ENCODE measurements at places on chromosomes 12 and 14. TPM values are rescaled to one million over a fixed set of nuclear protein-coding genes. Genes with fewer than 3 reads are reported as not detected.

GRCh38 chr14:76212242-76212641 lies 60.5 kb downstream of the GPATCH2L start:
- no peak for DNase-seq
- H3K27me3 ChIP-seq, result no peaks in the 10 kb centered on the region
- H3K4me1 ChIP-seq, result no peaks in the 10 kb centered on the region

DNA sequence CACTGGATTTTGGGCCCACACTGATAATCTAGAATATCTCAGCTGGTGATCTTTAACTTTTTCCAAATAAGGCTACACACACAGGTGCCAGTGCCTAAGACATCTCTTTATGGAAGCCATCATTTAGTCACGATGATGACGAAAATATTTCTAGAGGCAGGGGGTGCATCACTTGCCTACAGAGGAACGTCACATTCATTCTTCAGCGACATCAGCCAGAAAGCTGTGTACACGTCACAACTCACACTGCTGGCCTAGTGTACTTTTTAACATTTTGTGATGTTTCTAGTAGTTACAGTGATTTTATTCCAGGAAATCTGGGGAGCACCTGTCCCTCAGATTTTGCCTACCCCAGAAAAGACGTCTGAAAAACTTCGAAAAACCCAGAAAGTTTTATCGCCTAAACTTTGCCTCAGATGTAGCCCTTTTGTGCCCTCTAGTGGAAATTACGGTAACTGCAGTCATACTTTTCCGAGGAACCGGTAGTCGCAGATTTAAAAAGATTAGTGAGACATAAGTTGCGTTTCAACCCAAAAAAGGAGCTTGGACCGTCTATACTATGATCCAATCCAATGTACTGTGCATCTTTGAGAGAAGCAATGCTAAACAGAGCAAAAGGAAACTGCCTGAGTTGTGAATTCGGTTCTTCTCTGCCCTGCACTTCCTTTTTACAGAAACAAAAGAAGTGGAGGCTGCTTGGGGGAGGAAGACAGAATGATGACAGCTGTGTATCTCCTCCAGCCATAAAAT lies 64.3 kb upstream of the STON2 start:
- peak; percentile 40 for DNase-seq
- peak overlapping the region; percentile 32 for H3K4me3 ChIP-seq
- H3K4me1 ChIP-seq, result peaks cover 16% of the 10 kb centered on the region
- no peaks in the 10 kb centered on the region for H3K27me3 ChIP-seq
- no peaks in the 10 kb centered on the region for H3K36me3 ChIP-seq

DNA sequence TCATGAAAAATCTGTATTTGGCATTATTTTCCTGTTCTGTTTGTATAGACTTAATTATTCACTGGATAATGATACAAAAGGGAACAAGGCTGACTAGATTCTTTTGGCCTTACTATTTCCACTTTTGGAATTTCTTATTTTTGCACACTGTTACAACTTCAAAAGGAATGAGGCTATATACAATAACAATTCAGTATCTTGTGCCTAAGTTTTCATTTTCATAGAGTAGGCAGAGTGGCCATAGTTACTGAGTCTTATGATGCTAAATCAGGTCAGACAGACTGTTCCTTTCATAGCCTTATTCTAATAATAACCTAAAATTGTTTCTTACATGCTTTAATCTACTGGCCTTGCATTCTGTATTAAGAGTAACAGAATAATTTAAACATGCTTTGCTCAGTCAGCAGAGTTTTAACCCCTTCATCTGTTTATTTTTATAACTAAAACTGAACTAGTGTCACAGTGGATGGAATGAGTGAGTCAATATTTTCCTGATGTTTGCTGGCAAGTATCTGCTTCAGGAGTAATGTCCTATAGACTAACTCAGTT lies 10.5 kb downstream of the TTC8 start:
- peaks cover 18% of the 10 kb centered on the region for H3K4me1 ChIP-seq
- DNase-seq, result no peak
- H3K27me3 ChIP-seq, result no peaks in the 10 kb centered on the region
- H3K4me3 ChIP-seq, result no peak overlapping the region
- H3K36me3 ChIP-seq, result no peaks in the 10 kb centered on the region

GRCh38 chr12:109232731-109233130 lies 76.4 kb downstream of the FOXN4 start:
- H3K27me3 ChIP-seq, result no peaks in the 10 kb centered on the region
- no peak overlapping the region for H3K27ac ChIP-seq

DNA sequence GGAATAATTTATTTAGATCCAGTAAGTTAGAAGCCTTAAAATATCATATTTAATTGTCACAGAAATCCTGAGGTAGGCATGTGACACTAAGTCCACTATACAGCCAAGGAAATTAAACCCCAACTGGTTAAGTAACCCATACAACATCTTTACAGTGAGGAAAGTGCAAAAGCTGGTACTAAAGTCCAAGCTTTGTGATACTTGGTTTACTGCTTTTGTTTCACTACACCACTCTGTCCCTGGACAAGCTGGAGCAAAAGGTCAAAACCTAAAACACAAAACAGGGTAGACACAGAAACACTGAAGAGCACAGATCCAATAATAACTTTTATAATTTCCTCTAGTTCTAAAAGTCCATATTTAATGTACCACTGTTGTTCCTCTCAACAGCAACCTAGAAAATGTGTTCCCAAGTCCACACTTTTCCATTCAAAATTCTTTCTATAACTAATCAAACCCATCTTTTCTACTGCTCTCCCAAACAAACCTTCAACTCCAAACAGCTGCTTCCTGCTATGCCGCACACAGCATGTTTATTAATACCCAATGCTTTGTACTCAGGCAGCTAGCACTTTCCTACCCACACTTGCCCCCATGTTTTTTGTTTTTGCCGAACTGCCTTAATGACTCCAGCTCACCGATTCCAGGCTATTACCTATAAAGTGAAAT lies 90.9 kb downstream of the MED13L start:
- H3K4me1 ChIP-seq, result peaks cover 7% of the 10 kb centered on the region
- no peak for DNase-seq
- H3K36me3 ChIP-seq, result no peaks in the 10 kb centered on the region

SRRM4 gene
- 0.02 TPM for total RNA-seq

- no peak overlapping the region for H3K27ac ChIP-seq
- H3K4me3 ChIP-seq, result no peak overlapping the region
- no peaks in the 10 kb centered on the region for H3K36me3 ChIP-seq
- H3K4me1 ChIP-seq, result no peaks in the 10 kb centered on the region
Observed at GRCh38 chr12:32015036-32015435, 55.8 kb downstream of the RESF1 start.

ADCY4 gene
- 0.86 TPM for total RNA-seq

- no peak overlapping the region for H3K4me3 ChIP-seq
- no peak overlapping the region for H3K27ac ChIP-seq
- H3K4me1 ChIP-seq, result no peaks in the 10 kb centered on the region
Observed at GRCh38 chr14:103805708-103806107, 41.7 kb downstream of the PPP1R13B start.

GRCh38 chr12:66251049-66251448 lies 51.2 kb upstream of the HELB start:
- no peaks in the 10 kb centered on the region for H3K4me1 ChIP-seq
- no peak overlapping the region for H3K4me3 ChIP-seq
- no peak overlapping the region for H3K27ac ChIP-seq
- H3K36me3 ChIP-seq, result no peaks in the 10 kb centered on the region
- H3K27me3 ChIP-seq, result peaks cover 35% of the 10 kb centered on the region

- no peak overlapping the region for H3K4me3 ChIP-seq
- no peak overlapping the region for H3K27ac ChIP-seq
- no peaks in the 10 kb centered on the region for H3K27me3 ChIP-seq
- peaks cover 17% of the 10 kb centered on the region for H3K4me1 ChIP-seq
Observed at GRCh38 chr12:69966839-69967238, 141.8 kb downstream of the MYRFL start.

DNA sequence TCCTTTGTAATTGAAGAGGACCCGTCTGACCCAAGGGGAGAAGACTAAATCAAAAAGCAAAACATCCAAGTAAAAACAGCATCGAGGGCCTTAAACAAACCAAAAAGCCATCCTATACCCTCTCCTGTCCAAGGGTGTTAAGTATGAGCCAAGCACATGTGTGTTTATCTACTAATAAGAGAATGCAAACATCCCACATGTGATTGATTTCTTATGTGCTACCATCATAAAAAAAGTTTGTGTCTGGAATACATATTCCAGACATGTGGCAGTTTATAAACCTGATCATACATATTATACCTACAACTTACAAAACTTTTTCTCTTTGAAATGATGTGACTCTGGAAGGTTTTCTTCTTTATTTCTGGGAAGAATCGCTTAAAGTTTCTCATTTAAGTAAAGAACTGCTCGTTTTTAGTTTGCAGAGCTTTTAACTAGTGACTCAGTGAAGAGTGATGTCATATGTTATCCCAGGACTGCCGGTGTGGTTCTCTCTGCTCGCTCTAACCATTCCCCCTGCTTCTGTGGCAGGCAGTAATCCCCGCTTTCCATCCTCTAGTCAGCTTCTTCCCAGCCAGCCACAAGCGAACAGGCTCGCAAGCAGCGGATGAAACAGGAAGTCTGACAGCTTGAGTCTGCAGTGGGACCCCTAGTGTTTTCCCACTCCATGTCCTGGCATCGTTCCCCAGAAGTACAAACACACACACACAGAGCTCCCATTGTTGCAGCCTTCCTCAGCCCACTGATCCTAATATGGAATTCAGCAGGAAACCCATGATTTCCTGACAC lies 431 bp upstream of the RHOJ start:
- H3K27ac ChIP-seq, result no peak overlapping the region
- peaks cover 38% of the 10 kb centered on the region for H3K27me3 ChIP-seq
- no peak for DNase-seq
- no peaks in the 10 kb centered on the region for H3K4me1 ChIP-seq
- H3K36me3 ChIP-seq, result no peaks in the 10 kb centered on the region

DNA sequence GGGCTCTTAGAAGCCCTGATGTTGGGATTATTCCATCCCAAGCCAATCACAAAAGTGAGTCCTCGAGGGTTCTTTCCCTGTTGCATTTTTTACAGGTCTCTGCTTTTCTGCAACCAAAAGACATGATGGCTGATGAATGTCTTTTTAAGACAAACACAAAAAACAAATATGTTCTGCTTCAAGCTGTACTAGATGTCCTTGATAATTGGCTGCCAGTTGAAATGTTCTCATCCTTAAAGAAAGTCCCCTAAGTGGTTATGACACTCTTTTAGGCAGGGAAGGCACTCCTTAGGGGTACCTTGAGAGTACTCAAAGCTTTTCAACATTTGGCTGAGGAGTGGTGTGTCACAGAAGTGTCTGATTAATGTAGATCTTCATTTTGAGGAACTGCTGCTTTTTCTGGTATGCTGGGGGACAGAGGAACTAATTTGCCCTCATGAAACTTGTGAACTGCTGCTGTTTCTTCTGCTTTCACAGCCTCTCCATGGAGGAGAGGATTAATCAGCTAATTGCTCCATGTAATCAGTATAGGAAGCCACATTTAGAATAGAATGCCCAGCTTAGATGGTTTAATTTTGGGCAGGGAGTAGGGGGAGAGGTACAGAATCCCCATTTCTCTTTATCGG lies 22.8 kb upstream of the IGF1 start:
- H3K4me3 ChIP-seq, result no peak overlapping the region
- no peaks in the 10 kb centered on the region for H3K4me1 ChIP-seq
- DNase-seq, result no peak
- H3K27me3 ChIP-seq, result peaks cover 14% of the 10 kb centered on the region
- no peak overlapping the region for H3K27ac ChIP-seq
- H3K36me3 ChIP-seq, result no peaks in the 10 kb centered on the region

GRCh38 chr12:14284184-14284722 lies 81.2 kb upstream of the ATF7IP start:
- H3K4me1 ChIP-seq, result no peaks in the 10 kb centered on the region
- H3K27me3 ChIP-seq, result no peaks in the 10 kb centered on the region
- H3K4me3 ChIP-seq, result no peak overlapping the region
- no peak for DNase-seq

DNA sequence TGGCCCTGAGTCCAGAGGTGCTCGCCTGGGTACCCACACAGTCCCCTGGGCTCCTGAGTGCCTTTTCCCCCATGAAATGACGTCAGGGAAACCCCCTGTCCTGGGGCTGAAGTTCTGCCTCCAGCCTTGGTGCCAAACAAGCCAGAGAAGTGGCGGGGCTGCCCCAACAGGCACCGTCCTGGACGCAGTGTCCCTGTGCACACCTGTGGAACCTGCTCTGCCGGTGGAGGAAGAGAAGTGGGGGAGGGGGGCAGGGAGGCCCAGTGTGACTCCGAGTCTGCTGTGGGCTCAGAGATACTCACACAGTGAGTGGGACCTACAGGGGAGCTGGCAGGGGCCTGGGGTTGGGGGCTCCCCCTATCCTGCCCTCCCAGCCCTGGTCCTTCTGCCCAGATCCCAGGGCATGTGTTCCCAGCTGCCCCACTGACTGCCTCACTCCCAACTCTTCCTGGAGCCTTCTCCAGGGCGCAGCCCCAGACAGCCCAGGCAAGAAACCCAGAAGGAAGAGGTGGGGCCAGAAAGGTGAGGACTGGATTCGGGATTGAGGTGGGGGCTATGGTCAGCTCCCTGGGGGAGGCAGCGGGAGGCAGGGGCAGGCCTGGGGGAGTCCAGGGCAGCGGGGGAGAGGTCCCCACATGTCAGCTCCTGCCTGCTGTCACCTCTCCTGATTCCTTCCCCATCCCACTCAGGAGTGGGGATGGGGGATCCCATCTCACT lies 24.7 kb downstream of the CCDC85C start:
- no peaks in the 10 kb centered on the region for H3K27me3 ChIP-seq
- 0 out of 2 replicates have a peak, but pooled peaks cover 6% of the 10 kb centered on the region for H3K36me3 ChIP-seq
- peak overlapping the region; percentile 85 for H3K27ac ChIP-seq
- peak overlapping the region; percentile 12 for H3K4me3 ChIP-seq
- H3K4me1 ChIP-seq, result peaks cover 81% of the 10 kb centered on the region
- no peak for DNase-seq

- peaks cover 47% of the 10 kb centered on the region for H3K27me3 ChIP-seq
- H3K4me1 ChIP-seq, result no peaks in the 10 kb centered on the region
- H3K36me3 ChIP-seq, result no peaks in the 10 kb centered on the region
- no peak for DNase-seq
Observed at GRCh38 chr12:66438601-66439000, 136.3 kb downstream of the HELB start.

Data from HCT116 (cell line).